Stimulated activated CD4-positive, alpha-beta T cell treated with anti-CD3 and anti-CD28 coated beads, Interleukin-1b, Interleukin-23, amount 100 ng/mL, for 48 hours (primary cell): ENCODE measurements at places on chromosomes 6 and 20.

DNA sequence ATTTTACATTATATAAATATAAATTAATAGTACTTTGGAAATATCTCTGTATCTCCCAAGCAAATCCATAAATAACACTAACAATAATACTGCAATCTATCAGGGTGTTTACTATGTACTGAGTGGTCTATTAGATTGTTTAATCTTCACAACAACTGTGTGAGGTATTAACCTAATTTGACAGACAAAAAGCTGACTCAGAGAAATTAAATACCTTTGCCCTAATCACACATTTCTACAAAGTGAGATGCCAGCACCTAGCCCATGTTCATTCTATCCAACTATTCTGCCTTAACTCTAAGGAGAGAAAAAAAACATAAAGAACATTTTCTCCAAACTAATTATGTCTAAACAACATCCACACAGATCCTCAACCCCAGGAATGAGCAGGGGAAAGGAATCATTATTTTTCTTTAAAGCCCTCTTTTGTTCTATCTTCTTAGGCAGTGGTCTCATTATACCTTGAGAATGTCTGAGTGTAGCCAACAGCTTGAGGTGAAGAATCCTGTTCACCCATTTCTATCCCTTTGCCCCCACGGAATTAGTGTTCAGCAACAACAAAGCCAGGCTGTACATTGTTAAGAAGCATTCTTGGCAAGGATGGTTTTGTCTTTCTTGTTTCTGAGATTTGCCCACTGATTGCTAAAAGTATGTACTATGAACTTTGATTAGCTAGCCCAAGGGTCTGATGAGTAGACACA is 42.7 kb downstream of the PRL start:
- no peak for DNase-seq

GRCh38 chr20:57810511-57811373 is 100.9 kb upstream of the PMEPA1 start:
- no peak for DNase-seq

DNA sequence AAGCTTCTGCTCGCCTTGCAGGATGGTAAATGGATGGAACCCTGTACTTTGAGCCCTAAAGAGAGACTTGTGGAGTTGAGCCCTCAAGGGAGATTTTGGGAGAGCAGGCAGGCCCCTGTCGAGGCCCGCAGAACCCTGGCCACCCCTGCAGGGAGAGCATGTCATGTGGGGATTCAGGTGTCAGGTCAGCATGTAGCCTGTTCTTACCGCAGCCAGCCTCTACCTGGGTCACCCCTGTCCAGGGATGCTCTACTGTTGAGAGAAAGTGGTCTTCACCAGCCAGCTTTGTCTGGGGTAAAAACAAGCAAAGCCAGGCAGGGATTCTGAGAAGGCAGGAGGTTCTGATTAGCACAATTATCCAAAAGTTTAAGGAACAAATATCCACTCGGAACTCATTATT is 55.6 kb upstream of the PROKR2 start:
- DNase-seq = no peak

GRCh38 chr6:86943819-86944407 is 6.6 kb downstream of the HTR1E start:
- DNase-seq = no peak

DNA sequence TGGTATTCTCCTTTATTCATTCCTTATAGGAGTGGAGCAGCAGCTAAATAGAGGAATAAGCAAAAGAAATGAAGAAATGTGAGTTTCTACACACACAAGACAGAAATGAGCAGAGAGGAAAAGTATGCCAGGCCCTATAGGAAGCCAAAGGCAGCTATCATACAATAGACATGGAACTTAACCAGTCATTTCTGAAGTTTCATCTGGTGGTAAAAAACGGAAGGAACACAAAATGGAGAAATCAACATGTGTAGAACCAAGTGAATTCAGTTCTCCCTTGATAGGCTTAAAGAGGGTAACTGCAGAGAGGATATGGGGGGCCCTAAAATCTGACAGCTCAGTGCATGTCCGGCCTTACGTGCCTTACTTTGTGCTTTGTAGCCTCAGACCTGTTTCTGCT is 44.6 kb downstream of the TSBP1 start:
- no peak for DNase-seq

DNA sequence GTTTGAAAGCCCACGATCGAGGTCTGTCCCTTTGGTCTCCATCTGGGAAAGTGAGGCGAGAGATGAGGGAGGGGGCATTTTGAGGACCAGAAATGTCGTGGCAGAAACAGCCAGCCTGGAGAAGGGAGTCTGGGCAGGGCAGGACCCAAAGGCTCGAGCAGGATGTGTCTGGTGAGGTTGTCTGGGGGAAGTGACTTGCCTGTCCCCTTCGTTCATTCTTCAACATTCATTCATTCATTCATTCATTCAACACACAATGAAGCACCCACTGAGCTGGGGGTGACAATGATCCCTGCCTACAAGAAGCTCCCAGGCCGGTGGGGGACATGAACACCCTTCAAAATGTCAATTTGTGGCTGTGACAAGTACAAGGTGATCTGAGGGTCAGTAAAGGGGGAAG is 80.5 kb downstream of the CEBPB start:
- DNase-seq = no peak

DNA sequence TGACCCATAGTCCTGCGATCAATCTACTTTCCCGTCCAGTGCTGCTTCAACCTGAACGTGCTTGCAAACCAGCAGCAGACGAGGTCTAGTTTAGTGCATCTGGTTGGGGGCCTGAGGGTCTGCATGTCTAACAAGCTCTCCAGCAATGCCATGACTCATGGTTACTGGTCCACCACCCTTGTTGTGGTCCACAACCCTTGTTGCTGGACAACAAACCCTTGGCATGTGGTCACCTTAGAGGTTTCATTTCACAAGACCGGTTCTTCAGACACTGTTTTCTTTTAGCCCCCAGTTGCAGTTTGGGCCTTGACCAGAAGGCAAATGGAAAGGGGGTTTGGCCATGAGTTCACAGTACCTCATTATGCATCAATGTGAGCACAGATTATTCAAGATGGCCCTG is 424.8 kb downstream of the QKI start:
- no peak for DNase-seq

DNA sequence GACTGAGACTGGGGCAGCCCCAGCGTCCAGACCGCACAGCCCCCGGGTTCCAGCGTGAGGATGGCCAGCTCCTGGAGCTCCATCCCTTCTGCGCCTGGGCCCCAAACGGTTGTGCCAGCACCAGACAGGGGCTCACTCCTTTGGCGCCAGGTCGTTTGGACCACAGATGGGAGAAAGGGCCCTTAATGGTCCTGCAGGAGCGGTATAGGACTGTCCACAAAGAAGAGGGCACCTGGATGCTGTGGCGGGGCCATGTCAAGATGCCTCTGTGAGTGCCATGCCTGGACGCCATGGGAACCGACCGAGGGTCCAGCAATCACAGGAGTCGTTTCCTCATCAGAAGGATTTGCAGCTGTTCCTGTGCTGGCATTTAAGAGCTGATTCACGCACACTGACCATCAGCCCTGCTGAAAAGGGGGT is 82.7 kb downstream of the DLL1 start:
- DNase-seq = no peak

GRCh38 chr6:154993026-154993425 is 2.1 kb upstream of the TIAM2 start:
- no peak for DNase-seq

GRCh38 chr6:143961886-143962878 is 45.9 kb downstream of the PLAGL1 start:
- DNase-seq = no peak

DNA sequence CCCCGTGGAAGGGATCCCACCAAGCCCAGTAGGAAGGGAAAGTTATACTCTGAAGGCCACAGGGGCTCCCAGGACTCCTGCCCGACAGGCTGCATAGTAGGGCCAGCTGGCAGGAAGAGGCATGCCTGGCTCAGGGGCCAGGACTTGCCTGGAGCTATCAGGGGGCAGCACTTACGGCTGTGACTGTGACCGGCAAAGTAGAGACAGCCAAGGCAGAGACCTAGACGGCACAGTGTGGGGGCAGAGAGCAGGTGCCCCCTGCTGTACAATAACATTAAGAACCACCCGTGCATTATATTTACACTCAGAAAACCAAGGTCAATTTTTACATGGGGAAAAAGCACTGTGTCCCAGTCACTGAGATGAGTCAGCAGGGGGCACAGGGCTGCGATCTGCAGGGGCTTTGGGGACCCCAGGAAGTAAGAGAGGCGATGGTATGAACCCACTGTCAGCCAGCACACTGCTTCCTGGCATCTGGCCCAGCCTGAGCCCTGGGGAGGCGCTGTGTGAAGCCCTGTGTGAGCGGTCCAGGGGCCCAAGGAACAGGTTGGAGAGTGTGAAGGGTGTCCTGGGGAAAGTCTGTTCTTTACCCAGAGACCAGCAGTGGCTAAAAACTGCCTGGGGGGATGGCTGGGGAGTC is 9.9 kb downstream of the CCDC167 start:
- DNase-seq = no peak

- no peak for DNase-seq
Observed at GRCh38 chr6:135323979-135324378, 142.9 kb downstream of the MYB start.

DNA sequence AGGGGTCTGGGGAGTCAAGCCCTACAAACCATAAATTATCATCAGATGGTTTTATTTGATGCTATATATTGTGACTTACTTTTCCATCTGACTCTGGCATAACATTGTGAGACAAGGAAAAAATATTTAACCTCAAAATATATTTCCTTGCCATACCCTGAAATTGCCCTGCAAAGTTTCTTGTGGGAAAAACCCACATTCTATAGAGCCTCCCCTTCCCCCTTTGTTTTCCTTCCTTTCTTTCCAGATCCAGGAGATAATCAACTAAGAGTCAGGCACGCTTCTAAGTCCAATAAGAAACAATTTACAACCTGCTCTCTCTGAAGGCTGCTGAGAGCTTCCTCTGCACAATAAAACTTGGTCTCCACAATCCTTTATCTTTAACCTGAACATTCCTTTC is 17.5 kb upstream of the HINT3 start:
- DNase-seq = no peak

DNA sequence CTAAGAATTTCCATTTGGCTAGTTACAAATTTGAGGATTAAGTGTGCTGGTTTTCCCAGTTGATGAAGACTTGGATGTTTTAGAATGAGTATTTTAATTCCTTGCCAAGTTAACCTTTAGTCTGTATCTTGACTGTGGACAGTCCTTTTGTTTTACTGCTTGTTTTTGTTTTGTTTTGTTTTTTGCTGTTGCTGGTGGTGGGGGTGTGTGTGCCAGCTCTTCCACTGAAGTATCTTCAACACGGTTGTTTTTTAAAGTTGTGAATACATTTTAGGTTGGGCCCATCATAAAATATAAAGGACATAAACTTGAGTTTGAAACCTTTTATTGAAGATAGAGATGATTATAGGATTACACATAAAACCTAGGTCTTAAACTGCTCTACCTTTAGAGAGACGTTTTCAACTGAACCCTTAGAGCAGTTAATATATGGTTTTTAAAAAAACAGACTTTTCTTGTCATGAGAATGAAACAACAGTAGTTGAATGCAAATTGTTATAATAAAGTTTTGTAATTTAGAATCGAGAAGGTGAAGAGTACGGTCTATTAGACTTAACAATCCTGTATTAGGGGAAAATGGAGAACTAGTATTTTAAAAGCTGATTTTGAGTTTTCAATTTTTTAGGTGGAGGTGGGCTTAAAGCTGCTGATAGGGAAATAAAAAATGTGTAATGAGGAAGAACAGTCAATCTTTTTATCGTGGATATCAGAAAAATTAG is 4.0 kb downstream of the QKI start:
- no peak for DNase-seq

- DNase-seq = no peak
Observed at GRCh38 chr6:158293122-158293521, 19.1 kb upstream of the TULP4 start.

DNA sequence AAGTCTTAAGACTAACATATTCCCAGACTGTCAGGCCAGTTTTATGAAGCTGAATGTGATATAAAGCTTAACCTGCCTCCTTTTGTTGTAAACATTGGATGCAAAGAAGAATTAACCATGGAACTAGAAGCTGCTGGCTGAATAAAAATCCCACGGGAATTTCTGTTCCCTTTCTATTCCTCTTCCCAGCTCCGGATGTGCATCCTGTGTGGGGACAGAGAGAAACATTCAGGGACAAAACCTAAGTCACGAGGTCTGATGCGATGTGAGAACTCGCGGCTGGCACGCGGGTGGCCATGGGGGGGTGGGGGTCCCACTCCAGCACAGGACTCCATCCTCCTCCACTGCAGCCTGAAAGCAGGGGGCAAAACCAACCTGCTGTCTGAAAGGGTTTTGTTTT is 32.2 kb downstream of the RAMACL start:
- DNase-seq = no peak

DNA sequence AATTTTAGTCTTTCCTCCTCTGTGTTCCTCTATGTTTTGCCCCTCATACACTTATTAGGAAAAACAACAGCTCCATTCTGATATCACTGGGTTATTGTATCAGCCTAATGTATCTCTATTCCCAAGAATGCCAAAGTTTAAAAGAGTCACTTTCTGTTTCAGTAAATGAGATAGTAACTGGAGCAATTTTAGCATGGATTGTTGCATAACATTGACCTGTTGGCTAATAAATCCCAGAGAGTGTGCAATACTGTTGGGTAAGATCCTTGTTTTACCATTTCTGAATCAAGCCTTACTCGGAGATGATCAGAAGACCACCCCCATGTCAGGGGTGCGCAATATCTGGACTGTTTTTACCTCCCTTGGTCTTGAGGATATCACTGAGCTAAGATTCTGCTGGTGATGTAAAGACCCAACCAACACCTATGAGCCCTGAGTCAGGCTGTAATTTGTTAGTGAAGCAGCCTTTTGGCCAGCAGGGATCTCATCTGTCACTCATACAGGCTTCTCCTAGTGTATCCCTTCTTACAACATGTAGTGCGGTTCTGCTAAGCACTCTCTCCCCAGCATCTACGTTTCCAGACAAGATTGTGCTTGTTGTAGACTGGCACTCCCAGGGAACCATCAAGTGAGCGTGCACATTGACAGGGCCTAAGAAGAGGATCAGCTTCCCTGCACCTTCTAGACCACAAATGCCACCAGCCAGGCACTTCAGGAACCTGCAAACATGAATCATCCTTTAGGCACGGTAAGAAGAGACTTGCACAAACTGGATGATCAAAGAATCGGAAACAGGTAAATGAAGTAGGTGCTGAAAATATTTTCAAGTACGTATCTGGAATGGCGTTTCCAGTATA is 11.5 kb upstream of the IPCEF1 start:
- no peak for DNase-seq

DNA sequence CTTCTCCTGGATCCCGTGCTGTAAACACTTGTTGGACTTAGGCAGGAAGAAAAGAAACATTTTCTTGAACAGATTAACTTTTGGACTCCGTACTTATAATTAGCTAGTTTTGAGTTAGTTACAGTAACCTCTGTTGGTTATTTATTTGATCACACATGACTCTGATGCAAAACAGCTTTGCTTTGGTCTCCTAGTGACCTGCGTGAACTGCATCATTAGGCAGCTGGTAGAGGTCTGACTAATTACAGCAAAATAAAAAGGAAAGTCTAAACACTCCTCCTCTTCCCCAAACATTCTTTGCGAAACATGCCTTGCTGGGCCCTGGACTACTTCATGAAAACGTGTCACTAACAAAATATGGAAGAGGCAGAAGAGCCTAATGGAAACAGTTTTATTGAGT is 61.1 kb upstream of the ZFP64 start:
- no peak for DNase-seq
